Activated naive CD8-positive, alpha-beta T cell treated with anti-CD3 and anti-CD28 coated beads, Interleukin-2, amount 50 U/mL, for 24 hours (primary cell): ENCODE measurements at places on chromosomes 6 and 20.

DNA sequence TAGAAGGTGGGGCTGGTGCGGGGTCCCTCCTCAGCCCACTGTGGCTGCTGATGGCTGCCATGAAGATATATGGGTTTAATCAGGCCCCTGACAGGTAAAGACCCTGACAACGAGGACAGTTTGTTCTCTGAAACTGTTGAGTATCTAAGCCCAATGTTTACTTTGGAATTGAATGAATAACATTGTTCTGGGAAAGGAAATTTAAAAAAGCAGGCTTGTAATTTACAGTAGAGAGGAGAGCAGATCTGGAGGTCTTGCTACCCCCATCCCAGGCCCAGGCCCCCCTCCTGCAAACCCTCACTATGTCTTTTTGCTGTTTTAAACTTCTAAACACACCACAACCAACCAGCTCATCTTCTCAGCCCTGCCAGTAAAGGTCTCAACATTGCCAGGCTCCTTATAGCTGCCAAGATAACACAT, 171.3 kb downstream of the CDC5L start:
- DNase-seq: no peak

DNA sequence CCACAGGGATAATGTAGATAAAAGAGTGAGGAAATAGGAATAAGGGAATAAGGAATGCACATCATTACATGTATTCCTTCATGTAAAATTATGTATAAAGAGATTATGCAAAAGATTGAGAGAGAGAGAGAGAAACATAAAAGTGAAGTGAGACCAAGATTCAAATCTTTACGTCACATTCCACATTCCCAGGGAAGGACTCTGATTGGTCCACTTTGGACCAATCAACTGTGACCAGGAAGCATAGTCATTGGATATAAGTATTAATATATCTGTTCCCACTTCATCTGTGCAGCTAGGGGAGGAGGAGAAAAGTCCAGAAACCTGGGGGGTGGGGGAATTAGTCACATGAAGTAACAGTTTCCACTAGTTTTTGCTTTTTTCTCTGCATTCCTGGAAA, 66.4 kb downstream of the SLC2A10 start:
- no peak for DNase-seq

DNA sequence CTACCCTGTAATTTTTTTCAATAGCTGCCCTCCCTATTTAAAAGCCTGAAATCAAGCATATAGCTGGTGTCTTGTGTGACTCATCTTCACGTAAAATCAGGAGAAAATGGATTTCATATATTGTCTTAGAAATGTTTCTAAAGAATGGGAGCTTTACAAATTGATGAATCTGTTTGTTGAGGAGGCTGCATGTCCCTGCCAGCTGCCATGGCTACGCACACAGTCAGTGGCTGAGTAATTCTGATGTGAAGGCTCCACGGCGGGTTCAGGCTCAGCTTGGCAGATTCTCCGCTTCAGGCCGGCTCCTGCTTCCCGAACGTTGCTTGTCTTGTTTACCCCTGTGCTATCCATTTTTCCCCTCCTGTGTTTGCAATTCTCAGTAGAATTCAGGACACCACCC, 82.8 kb downstream of the CCDC170 start:
- DNase-seq: no peak

GRCh38 chr6:128246472-128247260, 273.7 kb downstream of the PTPRK start:
- no peak for DNase-seq

DNA sequence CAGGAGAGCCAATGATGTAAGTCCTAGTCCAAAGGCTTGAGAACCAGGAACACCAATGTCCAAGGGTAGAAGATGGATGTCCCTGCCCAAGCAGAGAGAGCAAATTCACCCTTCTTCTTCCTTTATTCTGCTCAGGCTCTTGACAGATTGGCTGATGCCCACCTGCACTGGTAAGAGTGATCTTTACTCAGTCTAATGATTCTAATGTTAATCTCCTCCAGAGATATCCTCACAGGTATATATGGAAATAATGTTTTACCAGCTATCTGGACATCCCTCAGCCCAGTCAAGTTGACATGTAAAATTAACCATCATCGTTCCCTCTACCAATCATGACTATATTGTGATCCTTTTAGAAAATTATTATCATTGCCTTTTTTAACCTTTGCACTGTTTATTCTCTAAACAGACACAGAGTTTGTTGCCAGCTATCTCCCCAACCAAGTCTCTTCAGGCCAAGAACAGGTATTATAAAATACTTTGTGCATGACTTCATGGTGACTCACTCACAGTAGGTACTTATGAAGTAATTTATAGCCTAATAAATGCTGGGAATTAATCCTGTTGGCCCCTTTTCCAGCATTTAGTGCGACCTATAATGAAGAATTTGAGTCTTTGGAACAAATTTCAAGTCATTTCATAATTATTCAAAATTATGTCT, 26.2 kb upstream of the TSHZ2 start:
- DNase-seq: no peak

- no peak for DNase-seq
Measured at GRCh38 chr20:17646961-17647301, 35.1 kb downstream of the RRBP1 start.

DNA sequence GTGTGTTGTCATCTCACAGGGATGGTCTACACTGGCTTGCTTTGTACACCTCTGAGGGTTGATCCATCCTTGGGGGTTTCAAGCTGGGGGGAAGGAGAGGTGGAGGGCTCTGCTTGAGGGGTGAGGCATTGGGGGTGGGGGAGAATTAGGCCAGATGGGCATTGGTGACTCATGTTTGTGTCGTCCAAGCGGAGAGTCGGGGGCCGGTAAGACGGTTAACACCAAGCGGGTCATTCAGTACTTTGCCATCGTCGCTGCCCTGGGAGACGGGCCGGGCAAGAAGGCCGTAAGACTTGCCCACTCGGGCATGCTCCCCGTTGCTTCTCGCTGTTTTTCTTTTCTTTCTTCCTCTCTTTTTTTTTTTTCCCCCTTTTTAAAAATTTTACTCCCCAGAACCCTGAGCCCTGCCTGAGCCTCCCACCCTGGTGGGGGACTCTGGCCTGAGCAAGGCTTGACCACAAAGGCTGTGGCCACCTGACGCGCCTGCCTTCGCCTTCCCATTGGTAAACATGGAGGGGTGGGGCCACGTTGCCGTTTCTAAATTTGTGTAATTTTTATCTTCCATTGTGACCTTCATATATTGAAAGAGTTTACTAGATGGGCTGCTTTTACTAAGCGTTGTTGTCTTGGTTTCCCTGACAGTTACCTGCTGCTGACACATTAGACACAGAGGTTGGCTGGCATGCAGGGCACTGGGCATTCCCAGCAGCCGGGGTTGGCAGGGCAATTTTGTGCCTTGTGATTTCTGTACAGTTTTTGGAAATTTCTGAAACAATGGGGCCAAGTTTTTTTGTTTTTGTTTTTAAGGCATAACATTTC, 26.8 kb downstream of the MYH7B start:
- no peak for DNase-seq

DNA sequence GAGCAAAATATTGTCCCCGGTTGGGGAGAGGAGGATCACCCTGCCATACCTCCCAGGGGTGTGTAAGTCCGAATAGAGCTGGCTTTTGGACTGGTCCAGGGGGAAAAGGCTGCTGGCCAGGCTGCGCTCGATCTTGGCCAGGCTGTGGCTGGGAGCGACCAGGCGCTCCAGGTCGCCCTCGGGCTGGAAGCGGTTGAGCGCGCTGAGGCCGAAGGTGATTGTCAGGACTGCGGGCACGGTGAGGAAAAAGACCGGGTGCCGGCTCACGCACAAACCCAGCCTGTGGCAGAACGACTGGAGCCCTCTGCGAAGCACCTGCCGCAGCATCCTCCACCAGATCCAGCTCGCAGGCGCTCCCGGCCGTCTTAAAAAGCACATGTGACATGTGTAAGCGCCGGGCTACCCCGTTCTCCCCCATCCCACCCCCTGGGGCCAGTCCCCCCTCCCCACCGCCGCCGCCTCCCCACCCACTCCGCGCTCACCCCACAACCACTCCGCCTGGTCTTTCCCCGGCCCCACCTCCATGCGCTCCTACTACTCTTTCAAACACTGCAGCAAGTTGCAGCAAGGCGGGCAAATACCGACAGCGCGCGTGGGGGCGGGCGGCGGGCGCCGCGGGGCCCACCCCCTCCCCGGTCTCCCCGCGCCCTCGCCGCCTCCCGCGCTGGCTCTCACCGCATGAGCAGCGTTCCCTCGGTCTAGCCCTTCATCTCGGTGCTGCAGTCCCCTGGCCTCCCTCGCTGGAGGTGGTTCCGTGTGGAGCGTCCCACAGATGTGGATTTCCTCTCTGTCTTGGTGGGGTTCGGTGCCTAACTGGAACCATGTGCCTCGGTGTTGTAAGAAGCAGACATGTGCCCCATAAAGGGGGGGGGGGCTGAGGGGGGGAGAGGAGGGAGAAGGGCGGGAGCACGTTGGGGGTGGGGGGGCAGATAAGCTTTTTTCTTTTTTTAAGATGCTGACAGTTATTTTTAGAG, 42.4 kb downstream of the PTCHD4 start:
- DNase-seq: no peak

- DNase-seq: no peak
Measured at GRCh38 chr6:111771629-111772028, 101.6 kb downstream of the FYN start.

- DNase-seq: no peak
Measured at GRCh38 chr6:147759093-147759492, 250.6 kb downstream of the SAMD5 start.

- DNase-seq: no peak
Measured at GRCh38 chr6:36491378-36491965, 48.7 kb downstream of the KCTD20 start.

DNA sequence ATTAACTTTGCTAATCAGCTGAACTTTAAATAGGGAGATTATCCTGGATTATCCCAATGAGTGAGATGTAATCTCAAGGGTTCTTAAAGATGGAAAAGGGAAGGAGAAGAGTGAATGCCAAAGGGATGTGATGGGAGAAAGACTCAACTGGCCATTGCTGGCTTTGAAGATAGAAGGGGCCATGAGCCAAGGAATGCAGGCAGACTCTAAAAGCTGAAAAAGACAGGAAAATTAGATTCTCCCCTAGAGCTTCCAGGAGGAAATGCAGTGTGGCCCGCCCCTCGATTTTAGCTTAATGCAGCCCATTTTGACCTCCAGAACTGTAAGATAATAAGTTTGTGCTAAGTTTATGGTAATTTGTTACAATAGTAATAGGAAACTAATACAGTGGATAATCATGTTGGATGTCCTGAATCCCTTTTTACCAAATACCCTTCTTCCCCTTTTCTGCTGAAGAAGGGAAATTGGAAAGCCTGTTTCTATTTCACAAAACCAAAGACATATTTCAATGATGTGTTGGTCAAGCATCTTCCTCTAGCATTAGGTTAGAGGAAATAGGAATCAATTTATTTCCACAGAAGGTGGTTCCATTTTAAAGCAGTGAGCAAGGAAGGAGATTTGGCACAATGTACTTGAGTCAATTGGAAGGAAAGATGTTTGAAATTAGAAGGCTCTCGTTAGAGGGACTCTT, 3.3 kb upstream of the HDDC2 start:
- no peak for DNase-seq

- DNase-seq: no peak
Measured at GRCh38 chr6:164792666-164793065, 516.7 kb downstream of the C6orf118 start.

DNA sequence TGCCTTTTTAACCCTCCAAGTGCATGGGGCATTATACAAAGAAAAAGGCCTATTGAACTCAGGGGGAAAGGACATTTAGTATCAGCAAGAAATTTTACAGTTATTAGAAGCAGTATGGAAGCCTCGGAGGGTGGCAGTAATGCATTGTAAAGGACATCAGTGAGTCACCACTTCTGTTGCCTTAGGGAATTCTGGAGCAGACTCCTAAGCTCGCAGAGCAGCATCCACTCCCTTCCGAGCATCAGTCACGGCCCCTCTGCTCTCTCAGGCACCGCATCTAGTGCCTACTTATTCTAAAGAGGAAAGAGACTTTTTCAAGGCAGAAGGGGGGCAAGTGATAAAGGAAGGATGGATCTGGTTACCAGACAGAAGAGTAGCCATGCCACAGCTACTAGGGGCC, 296.5 kb downstream of the RNGTT start:
- DNase-seq: no peak

GRCh38 chr6:125019918-125020317, 57.7 kb downstream of the RNF217 start:
- DNase-seq: no peak

DNA sequence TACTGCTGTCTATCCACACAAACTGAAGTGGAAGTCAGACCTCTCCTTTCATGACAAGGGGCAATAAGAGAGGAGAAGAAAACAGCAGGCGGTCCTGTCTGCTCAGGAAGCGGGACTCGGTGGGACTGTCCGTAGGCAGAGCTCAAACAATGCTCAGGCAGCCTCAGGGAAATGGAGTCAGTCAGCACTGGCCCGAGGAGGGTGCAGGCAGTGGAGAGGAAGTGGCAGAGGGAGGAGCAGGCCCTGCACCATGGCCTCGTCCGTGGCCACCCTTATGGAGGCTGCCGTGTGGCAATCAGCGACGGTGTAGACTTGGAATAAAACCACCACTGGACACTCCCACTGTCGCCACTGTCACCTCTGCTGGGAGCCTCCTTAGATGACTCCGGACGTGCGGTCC, 19.6 kb downstream of the FOXC1 start:
- DNase-seq: no peak

DNA sequence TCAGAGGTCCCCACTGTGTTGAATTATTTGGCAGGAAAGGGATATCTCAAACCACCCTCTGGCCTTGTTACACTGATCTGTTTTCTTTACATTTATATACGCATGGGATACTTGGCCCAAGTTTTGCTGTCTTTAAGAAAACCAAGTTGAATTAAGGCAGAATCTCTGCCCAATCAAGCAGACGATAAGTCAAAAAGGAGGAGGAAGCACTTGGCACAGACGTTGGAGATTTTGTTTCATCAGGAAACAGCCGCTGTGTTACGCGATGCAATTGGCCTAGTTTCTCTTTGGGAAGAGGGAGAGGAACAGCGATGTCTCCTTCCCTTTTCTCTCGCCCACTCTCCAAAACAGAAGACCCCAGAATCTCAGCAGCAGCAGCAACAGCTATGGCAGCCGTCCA, 20.2 kb upstream of the NAA20 start:
- DNase-seq: no peak

DNA sequence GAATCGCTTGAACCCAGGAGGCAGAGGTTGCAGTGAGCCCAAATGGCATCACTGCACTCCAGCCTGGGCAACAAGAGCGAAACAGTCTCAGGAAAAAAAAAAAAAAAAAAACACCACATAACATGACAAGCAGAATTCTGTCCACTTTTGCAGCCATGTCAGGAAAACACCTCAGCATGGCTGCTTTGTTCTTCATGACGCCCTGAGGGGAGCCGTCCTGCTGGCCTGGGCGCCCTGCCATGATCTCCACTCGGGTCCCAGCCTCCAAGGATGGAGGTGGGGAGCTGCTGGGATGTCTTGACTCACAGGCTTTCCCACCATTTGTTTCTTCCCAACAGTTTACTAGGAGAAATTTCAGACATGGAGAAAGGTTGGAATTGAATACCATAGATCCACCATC, 42.2 kb downstream of the SNX9 start:
- no peak for DNase-seq
